IPS-NIHi11 (cell line): ENCODE measurements at places on chromosomes 4 and X.
A peak's percentile ranks its signal among the peaks of the same experiment; 100 is the strongest.

GRCh38 chrX:49840679-49841078 is 11.6 kb downstream of the PAGE4 start:
- DNase-seq, result peak; percentile 70

GRCh38 chrX:153984351-153985178 is 12.0 kb downstream of the TMEM187 start:
- DNase-seq, result no peak

DNA sequence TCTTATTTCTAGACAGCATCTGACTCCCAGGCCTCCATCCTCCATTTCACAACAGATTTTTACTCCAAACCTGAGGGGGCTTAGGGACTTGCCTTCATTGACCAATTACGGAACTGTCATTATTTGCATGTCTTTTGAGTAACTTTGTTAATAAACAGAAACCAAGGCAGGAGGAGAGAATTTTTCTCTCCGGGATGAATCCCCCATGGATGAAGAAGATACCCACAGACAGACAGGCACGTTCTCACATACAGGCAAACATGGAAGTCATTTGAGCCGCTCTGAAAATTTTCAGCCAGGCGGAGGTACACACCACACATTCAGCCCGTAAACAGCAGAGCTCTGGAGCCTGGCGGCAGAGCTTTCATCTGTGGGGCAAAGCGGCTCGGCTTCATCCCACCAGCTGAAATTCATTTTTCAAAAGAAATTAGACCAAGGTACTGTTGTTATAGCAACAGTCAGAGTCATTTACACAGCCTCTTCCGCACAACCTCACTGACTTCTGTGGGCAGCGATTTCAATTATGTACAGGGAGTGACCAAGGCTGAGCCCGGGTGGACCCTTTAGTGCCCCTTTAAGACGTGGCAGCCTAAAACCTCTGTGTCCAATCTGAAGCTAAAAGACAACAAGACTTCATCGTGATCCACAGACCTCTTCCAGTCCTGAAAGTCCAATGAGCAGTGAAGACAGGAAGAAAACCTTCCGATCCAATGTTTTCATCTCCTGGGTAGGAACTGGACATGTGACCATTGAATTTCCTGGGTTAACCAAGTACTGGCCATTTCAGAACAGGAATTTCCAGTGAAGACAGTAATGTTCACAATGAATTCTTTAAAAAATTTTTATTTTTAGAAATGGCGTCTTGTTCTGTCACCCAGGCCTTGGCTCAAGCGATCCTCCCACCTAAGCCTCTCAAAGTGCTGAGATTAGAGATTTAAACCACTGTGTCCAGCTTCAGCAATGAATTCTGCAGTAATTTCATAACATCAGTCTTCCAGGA is 237.0 kb downstream of the MGST2 start:
- no peak for DNase-seq

DNA sequence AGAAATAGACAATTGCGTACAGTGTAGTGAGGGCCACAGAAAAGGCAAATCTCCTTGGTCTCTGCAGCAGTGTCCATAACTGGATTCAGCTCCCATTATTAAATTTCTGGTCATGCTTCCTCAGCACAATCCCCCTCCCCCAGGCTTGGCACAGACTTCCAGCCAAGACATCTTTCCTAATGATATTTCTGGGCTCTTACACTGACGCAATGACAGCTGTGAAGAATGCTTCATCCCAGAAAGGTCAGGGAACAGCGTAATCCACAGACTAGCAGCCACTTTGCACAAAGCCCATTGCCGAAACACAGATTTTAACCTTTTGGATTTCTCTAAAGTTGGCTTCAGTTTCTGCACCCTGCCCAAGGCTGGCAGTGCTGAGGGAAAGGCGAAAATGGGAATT is 597.6 kb upstream of the CPEB2 start:
- no peak for DNase-seq

DNA sequence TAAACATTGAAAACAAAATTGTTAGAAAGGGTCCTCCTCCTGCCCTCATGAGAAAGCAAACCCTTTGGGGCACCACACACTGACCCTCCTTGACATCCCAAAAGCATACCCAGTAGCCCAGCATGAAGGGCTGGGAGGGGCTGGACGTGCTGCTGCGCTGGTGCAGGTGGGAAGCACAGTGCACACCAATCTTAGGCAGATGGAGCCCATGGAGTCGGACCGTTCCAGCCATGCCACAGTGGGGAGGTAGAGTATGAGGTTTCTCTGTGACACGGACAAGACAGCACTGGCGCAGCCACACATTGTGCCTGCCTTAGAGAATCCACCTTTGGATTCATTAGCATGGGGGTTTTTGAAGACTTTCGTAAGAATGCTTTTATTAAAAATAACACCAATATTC is 544.2 kb upstream of the FRG1 start:
- no peak for DNase-seq

GRCh38 chr4:110483516-110483915 is 7.6 kb downstream of the ENPEP start:
- no peak for DNase-seq

- peak; percentile 55 for DNase-seq
These were observed 707 bp upstream of the UNC5C start for GRCh38 chr4:95549246-95550114.

- DNase-seq, result no peak
These were observed 186.5 kb upstream of the FSTL5 start for GRCh38 chr4:162350331-162350730.

- no peak for DNase-seq
These were observed 116.2 kb downstream of the TMA16 start for GRCh38 chr4:163610648-163611047.
